ENCODE measurements at places on chromosomes 11 and 22.

DNA sequence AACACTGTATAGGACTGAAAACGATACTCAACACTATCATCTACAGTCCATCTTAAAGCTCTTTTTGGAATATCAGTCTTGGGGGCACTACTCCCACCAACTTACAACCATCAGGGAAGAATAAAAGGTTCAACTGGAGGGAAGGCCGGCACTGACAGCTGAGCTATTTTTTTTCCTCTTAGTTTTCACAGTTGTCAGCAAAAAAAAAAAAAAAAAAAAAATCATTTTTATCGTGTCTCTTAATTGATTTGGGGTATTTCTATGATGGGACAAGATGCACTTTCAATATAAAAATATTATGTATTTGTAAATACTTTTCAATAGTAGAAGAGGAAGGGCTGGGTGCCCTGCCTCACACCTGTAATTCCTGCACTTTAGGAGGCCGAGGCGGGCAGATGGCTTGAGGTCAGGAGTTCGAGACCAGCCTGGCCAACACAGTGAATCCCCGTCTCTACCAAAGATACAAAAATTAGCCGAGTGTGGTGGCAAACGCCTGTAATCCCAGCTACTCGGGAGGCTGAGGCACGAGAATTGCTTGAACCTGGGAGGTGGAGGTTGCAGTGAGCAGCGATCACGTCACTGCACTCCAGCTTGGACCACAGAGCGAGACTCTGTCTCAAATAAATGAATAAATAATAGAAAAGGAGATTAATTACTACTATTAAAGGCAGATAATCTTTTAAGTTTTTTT is 1.5 kb downstream of the KIF18A start:
- DNase-seq, result no peak

- DNase-seq, result no peak
Measured at GRCh38 chr11:121944556-121945230, 171.3 kb downstream of the BLID start.

GRCh38 chr11:99316776-99317520 is 296.2 kb downstream of the CNTN5 start:
- DNase-seq, result no peak

- no peak for DNase-seq
Measured at GRCh38 chr22:24087071-24087795, 76.1 kb downstream of the CABIN1 start.
